ENCODE measurements at places on chromosomes 16 and 17.

DNA sequence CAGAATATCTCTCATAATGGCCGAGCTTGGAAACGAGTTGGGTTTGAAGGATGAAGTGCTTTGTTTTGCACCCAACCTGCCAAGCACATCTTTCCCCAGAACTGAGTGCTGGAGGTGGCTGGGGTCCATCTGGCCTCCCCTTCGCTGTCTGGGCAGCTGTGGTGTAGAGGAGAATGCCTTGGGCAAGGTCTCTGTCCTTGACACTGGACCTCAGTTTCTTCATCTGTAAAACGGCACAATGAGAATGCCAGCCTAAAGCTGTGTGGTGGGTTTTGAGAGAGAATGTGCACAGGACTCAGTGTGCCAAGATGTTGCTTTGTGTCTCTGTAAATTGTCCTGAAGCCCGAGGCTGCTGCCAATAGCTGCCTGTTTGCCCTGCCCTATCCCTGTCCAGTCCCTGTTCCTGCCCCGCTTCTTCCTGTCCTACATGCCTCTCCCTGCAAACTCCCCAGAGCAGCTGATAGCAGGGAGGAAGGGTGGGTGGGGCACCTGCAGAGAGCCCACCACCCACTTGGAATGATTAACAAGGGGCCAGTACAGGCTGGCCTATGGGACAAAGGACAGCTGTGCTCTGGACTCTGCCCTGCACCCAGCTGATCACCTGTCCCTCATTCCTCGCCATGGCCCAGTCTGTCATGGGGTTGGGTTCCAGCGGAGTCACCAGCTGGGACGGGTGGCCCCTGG lies 15.3 kb downstream of the LASP1 start:
- DNase-seq = no peak

- DNase-seq = no peak
Measured at GRCh38 chr17:32912218-32912897, 15.6 kb upstream of the TMEM98 start.

DNA sequence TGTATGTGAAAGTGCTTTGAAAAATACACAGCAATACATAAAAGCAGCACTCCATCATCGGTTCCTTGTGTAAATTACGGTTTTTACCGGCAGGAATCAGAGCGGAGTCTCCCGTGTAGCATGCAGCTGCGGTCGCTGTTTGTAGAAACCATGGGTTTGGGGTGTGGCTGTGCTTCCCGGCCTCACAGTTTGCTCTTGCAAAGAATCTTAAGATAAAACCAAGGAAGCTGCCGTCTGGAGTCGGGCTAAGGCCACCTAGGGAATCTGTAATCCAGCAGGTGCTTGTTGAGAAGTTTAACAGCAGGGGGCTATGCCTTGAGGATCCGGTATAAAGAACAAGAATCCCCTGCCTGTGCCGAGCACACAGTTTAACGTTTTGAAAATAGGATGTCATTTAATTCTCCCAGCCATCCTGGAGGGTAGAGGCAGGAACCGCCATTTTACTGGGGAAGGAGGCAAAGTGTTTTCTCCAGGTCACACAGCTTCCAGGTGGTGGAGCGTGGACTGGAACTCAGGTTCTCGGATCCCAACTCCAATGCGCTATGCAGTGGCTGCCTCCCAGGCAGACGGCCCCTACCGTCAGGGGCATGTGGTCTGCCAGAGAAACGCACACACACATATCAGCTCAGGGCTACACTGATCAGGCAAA lies 6.0 kb upstream of the TLCD3A start:
- DNase-seq = no peak

GRCh38 chr16:58814348-58814801 lies 80.3 kb upstream of the GOT2 start:
- DNase-seq = no peak

DNA sequence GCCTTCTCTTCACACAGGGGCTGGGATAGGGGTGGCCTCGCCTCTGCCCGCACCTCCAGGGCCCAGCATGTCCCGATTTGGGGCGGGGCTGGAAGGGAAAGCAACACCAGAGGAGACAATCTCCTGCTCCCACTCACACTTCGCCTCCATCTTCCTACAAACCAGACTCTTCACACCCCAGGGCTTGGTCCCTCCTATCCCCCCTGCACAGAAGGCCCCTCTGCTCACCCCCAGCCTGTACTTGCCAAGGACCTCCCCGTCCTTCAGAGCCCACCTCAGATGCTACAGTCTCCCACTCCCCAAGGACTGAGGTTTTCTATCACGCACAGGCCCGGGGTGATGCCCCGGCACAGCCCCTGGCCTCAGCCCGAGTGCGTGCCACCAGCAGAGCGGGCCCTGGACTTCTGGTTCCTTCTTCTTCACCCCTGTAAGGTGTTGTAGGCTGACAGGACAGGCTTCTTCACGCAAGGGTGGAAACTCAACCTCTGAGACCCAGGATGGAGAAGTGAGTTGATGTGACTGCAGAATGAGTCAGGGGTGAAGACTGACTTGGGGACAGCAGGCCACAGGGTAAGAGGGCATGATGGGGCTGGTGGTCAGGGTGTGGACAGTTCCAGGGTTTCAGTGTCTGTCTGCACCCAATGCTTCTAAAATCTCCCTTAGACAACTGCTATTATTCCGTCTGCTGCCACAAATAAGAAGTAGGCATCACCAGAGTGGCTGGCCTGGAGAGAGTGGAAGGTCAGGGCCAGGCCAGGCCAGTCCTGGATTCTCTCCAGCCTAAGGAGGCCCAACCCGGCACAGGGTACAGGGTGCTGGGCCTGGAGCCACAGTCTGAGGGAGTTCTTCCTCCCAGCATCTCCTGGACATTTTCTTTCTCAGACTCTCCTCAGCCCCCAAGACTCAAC lies 2.5 kb downstream of the ITGAE start:
- no peak for DNase-seq

- DNase-seq = no peak
Measured at GRCh38 chr16:30070490-30070889, 4.9 kb downstream of the ALDOA start.

DNA sequence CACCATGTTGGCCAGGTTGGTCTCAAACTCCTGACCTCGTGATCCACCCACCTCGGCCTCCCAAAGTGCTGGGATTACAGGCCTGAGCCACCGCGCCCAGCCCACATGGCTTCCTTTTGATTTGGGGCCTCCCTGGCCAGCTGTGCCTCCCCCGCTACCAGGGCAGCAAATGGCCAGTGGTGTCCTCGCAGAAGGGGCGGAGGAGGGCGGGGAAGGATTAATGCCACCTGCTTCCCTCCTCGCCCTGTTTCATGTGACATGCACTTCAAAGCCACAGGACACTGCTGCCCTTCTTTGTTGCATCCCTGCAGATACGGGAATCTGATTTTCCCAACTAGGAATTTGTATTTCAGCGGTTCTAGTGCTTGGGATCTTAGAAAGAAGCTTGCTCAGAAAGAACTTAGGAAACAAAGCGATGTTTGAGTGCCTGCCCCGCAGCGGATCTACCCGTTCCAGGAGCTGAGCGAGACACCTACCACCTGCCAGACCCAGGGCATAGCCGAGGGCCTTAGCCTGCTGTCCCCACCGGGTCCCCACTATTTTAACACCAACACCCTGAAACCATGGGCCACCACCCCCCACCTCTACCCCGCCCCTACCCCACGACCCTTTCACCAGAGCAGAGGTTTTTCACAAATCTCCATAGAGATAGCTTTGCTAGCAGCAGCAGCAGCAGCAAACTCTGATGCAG lies 37.7 kb upstream of the CCDC182 start:
- DNase-seq = no peak

GRCh38 chr16:14529010-14529669 lies 100.9 kb downstream of the PARN start:
- DNase-seq = no peak

DNA sequence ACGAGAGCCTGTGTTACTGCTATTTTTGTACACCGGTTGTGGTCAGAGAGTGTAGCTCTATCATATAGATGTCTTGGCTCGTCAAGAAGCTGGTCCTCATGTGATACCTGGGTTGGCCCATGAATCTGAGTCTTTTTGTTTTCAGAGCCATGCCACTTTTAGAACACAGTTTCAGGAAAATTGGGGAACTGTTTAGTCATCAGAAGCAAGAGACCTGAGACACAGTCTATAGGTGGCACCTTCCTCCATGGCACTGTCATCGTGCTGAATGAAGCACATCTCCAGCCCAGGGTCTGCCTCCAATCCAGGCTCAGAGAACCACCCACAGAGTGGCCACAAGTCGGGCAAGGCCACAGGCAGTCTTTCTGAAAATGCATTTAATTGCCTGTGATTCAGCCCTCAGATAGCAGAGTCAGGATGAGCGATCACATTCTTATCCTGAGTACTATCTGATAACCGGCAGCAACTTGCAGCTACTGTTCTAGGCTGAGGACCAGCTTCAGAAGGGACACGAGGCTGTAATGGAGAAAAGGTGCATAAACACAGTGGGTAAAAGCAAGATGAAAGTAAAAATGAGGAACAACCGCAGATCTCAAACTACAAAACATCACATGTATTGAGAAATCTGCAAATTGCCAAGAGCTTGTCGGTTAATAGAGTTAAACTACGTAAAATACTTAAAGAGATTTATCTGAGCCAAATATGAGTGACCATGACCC lies 14.2 kb upstream of the HAPSTR1 start:
- no peak for DNase-seq

- DNase-seq = no peak
Measured at GRCh38 chr17:8922928-8923327, 42.6 kb downstream of the PIK3R5 start.

GRCh38 chr16:57624044-57624688 lies 4.3 kb upstream of the ADGRG1 start:
- DNase-seq = no peak

DNA sequence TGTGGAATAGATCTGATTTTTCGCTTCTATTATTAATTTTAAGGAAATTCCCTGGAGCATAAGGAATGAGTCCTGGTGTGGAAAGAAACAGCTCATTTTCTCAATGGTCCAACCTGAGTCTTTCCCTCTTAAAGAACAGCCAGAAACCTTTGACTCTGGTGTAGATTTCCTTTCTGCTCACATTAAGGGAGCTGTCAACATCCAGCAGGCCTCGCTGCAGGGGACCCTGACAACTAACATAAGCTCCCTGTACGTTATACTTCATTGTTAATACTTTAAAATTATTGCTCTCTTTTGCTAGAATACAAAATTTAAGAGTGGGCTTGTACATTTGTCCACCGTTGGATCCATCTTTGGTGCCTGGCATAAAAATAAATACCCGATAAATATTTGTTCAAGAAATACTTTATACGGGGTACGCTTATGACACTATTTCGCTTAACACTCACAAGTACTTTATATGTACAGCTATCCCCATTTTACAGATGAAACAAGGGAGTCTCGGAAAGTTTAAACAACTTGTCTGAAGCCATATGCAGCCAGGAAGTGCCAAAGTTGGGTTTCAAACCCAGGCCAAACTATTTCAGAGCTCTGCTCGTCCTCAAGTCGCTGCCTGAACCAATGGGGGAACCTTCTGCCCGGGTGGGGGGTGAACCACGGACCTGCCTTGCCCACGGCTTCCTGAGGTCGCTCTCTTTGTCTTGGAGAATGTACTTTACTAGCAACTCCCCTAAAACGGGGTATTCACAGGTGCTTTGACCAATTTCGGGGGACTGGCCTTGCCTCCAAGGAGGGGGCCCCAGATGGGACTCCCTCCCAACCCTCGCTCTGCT lies 611 bp downstream of the SMARCE1 start:
- DNase-seq = no peak

DNA sequence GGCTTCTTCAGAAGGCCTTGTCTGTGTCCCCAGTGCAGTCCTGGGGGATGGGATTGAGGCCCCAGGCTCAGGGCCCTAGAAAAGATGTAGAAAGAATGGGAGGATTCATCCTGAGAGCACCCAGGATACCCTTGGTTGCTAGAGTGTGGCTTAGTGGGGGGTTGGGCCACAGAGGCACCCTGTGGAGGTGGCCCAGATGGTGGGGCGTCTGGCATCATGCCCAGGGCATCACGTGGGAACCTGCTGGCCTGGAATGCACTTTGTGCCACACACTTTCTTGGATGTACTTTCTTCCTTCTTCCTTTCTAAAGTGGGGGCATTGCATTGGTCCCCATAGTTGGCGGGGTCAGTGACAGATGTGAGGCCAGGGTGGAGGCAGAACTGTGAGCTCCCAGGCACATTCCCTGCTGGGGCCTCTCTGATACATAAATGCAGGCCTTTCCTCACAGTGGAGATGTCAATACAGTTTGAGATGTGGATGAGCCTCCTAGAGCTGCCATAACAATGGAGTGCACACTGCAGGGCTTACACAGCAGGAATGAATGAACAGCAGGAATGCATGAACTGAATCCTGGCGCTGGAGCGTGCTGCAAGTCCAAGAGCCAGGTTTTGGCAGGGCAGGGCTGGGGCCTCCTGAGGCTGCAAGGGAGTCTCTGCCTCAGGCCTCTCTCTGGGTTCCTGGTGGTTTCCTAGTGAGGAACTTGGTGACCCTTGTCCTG lies 43.3 kb downstream of the MGAT5B start:
- DNase-seq = no peak

DNA sequence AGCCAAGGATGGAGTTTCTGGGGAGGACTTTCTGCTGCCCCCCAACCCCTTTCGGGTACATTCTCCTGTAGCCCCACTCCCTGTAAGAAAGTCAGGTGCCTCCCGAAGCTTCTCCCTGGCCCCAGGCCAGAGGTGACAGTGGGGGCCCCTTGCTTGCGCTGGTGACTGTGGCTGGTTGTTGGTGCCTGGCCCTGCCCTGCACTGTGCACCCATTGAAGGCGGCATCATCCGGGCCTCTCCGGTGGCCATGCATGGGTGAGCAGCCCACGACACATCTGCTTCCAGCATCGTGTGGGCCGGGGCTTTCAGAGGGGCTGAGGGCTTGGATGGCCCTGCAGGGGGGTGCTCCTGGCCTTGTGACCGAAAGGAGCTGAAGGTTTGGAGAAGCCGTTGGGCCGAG lies 297.0 kb downstream of the SEC14L1 start:
- DNase-seq = no peak

GRCh38 chr17:18226284-18226945 lies 980 bp downstream of the LLGL1 start:
- DNase-seq = no peak

DNA sequence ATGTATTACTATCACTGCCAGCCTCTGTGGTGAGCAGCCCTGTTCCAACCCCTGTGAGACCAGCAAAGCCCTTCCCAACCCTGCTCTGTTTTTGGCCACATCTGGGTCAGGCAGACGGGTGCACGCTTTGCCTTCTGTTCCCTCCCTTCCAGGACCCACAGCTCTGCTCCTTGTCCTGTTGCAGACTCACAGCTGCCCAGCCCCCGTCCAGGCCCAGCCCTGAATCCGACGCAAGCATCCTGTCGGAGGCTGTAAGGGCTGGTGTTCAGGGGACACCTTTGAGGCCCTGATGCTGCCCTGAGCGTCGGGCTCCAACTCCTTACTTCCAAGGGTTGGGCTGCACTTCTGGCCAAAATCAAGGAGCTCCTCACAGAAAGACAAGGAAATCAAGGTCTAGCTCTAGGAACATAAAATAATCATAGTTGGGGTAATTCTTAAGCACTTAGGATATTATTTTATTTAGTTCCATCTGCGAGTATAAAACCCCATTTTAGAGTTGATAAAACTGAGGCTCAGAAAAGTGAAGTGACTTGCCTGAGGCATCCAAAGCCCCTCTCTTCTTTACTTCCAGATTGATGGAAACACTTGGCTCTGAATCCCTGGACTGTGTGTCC lies 14.3 kb upstream of the SRCIN1 start:
- DNase-seq = no peak

DNA sequence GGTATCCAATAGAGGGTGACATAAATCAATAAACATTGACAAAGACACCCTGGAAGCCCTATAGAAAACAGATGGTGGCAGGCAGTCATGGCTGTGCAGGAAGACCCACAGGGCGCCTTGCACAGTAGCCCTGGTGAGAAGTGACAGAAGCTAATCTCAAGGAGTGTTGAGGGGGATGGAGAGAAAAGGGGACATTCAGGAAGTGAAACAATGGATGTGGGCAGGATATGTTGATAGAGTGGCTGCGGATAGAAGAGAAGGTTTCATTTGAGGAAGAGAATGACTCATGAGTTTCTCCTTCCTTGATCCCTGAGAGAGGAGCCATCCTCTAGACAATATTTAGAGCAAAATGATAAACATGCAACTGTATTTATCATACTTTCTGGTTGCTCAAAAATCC lies 468.8 kb upstream of the HSBP1 start:
- no peak for DNase-seq

Measured in stimulated activated CD4-positive, alpha-beta T cell treated with anti-CD3 and anti-CD28 coated beads, TNF-alpha, amount 100 ng/mL, for 1 hour (primary cell).